ENCODE measurements at places on chromosomes 2 and 18. TPM values are rescaled to one million over a fixed set of nuclear protein-coding genes. Genes with fewer than 3 reads are reported as not detected.

GRCh38 chr2:177599139-177599688 is 206.6 kb downstream of the AGPS start:
- peaks cover 5% of the 10 kb centered on the region for H3K4me1 ChIP-seq
- no peaks in the 10 kb centered on the region for H3K36me3 ChIP-seq
- H3K27me3 ChIP-seq: no peaks in the 10 kb centered on the region
- H3K27ac ChIP-seq: no peak overlapping the region

Gene FOXD4L1
- total RNA-seq: 0.15 TPM

GRCh38 chr18:74589021-74589420 is 8.6 kb upstream of the ZNF407 start:
- H3K4me1 ChIP-seq: no peaks in the 10 kb centered on the region
- DNase-seq: no peak
- no peaks in the 10 kb centered on the region for H3K36me3 ChIP-seq
- H3K27ac ChIP-seq: no peak overlapping the region
- peaks cover 18% of the 10 kb centered on the region for H3K27me3 ChIP-seq

Gene ANO7
- total RNA-seq: 8.1 TPM

Gene GALNT13
- 6.0 TPM for total RNA-seq

- H3K27me3 ChIP-seq: no peaks in the 10 kb centered on the region
- H3K4me3 ChIP-seq: no peak overlapping the region
Measured at GRCh38 chr2:165893556-165893955, 60.0 kb downstream of the TTC21B start.

- no peak for DNase-seq
- H3K27me3 ChIP-seq: no peaks in the 10 kb centered on the region
- no peaks in the 10 kb centered on the region for H3K4me1 ChIP-seq
- no peak overlapping the region for H3K4me3 ChIP-seq
- H3K27ac ChIP-seq: no peak overlapping the region
Measured at GRCh38 chr2:101847661-101848339, 144.0 kb upstream of the IL1R2 start.

DNA sequence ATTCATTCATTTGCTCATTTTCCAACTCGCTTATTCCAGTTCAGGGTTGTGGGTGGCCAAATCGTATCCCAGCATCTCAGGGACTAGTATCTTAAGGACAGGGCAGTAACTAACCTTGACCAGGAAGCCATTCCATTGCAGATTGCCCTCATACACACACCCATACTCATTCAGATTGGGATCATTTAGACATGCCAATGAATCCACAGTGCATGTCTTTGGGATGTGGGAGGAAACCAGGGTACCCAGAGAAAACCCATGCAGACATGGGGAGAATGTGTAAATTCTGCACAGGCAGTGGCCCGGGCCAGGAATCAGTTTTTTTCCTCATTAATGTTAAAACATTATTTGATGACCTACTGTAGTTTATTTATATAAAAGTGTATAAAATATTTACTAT is 150.7 kb downstream of the USP34 start:
- no peaks in the 10 kb centered on the region for H3K27me3 ChIP-seq
- H3K36me3 ChIP-seq: peaks cover 54% of the 10 kb centered on the region
- no peaks in the 10 kb centered on the region for H3K4me1 ChIP-seq
- no peak for DNase-seq

DNA sequence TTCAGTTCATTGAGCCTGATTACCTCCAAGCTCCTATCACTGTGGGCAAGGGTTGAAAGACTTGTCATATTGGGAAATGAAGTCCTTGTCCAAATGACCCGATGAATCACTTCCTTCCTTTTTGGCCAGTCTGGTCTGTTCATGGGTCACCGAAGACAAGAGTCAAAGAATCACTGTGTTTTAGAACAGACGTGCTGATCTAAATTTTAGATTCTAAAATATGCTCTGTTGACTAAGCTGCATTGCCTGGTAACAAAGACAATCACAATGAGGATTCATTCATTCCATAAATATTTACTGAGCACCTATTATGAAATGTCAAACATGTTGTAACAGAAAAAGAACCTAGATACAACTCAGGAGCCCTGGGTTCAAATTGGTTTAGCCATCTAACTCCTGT is 99.4 kb upstream of the RND3 start:
- no peaks in the 10 kb centered on the region for H3K4me1 ChIP-seq
- no peak overlapping the region for H3K27ac ChIP-seq
- H3K36me3 ChIP-seq: no peaks in the 10 kb centered on the region

Gene NPAS2
- total RNA-seq: 1.1 TPM

Gene BIN1
- total RNA-seq: 41.7 TPM

- peaks cover 3% of the 10 kb centered on the region for H3K4me1 ChIP-seq
- peak overlapping the region; percentile 57 for H3K27ac ChIP-seq
- H3K36me3 ChIP-seq: no peaks in the 10 kb centered on the region
- peak; percentile 82 for DNase-seq
Measured at GRCh38 chr18:75455249-75456198, 28.0 kb upstream of the SMIM21 start.

DNA sequence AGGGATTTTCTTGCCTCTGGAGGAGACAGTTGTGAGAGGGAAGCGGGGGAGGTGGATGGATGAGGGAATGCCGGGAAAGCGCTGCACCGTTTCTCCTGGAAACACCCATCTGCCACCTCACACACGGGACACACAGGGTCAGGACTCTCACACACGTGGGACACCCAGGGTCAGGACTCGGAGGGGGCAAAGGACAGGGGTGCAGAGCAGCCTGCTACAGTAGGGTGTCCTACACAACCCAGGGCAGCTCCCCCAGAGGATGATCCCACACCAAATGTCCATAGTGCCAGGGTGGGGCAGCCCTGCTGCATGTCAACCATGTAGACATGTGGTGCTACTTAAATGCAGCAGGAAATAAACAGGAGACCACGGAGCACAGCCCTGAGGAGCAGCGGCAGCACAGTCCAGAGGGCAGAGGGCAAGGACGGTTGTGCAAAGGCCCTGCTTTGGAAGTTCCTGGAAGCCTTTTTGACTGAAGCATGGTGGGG is 5.1 kb downstream of the RAMP1 start:
- DNase-seq: no peak
- H3K27ac ChIP-seq: no peak overlapping the region
- H3K4me3 ChIP-seq: no peak overlapping the region
- H3K36me3 ChIP-seq: no peaks in the 10 kb centered on the region
- peaks cover 26% of the 10 kb centered on the region for H3K27me3 ChIP-seq

Gene CDCA7
- 101 TPM for total RNA-seq

GRCh38 chr2:11764359-11764758 is 17.9 kb downstream of the LPIN1 start:
- H3K4me3 ChIP-seq: no peak overlapping the region
- H3K36me3 ChIP-seq: peaks cover 36% of the 10 kb centered on the region

- no peak overlapping the region for H3K4me3 ChIP-seq
- no peaks in the 10 kb centered on the region for H3K36me3 ChIP-seq
- H3K27ac ChIP-seq: no peak overlapping the region
- H3K4me1 ChIP-seq: peaks cover 11% of the 10 kb centered on the region
- peaks cover 21% of the 10 kb centered on the region for H3K27me3 ChIP-seq
Measured at GRCh38 chr18:44627280-44627679, 53.4 kb upstream of the SETBP1 start.

DNA sequence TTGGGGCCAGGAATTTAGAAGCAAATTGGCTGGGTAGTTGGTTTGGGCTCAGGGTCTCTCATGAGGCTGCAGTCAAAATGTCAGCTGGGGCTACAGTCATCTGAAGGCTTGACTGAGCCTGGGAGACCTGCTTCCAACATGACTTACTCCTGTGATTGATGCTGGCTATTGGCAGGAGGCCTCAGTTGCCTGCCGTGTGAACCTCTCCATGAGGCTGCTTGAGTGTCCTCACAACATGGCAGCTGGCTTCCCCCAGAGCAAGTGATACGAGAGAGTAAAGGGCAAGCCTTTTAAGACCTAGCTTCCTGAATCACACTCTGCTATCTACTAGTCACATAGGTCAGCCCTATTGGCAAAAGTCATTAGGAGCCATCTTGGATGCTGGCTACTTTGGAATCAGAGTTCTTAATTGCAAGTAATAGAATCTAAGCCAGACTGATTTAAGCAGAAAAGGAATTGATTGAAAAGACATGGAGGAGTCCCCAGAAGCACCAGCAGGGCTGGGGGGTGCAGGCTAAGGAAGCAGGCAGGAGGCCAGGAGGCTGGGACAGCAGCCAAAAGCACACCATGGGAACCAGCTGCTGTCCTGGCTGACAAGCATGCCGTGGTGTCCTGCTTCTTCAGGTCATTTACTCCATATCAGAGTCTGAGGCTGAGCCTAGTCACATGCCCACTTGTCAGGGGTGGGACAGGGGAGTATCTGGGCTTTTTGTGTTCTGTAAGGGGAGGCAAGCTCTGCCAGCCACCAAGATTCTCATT is 7.8 kb upstream of the GIGYF2 start:
- DNase-seq: peak; percentile 31
- H3K4me1 ChIP-seq: no peaks in the 10 kb centered on the region
- H3K27ac ChIP-seq: no peak overlapping the region
- H3K4me3 ChIP-seq: no peak overlapping the region
- no peaks in the 10 kb centered on the region for H3K27me3 ChIP-seq

Gene RGPD3
- 0.25 TPM for total RNA-seq

Gene BMP10
- not detected for total RNA-seq

- peak overlapping the region; percentile 59 for H3K4me3 ChIP-seq
- no peak overlapping the region for H3K27ac ChIP-seq
- peaks cover 23% of the 10 kb centered on the region for H3K36me3 ChIP-seq
- no peaks in the 10 kb centered on the region for H3K27me3 ChIP-seq
- DNase-seq: no peak
- H3K4me1 ChIP-seq: no peaks in the 10 kb centered on the region
Measured at GRCh38 chr18:13703899-13704298, 22.5 kb downstream of the FAM210A start.

DNA sequence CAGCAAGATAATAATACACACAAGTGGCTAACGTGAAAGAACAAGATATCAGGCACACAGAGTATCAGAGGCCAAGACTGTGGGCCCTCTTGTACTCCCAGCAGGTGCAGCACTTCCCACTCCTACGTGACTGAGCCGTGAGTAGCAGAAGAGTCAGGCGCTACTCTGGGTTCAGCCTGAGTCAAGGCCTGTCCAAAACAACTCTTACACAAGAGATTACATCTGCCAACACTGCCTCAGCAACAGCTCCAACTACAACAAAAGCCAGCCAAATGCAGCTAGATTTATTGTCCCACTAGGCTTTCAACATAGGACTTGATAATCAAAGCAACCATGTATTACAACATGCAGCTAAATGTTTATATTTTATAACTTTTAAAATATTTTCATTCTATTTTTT is 56.2 kb downstream of the ITSN2 start:
- DNase-seq: no peak
- H3K4me1 ChIP-seq: no peaks in the 10 kb centered on the region

DNA sequence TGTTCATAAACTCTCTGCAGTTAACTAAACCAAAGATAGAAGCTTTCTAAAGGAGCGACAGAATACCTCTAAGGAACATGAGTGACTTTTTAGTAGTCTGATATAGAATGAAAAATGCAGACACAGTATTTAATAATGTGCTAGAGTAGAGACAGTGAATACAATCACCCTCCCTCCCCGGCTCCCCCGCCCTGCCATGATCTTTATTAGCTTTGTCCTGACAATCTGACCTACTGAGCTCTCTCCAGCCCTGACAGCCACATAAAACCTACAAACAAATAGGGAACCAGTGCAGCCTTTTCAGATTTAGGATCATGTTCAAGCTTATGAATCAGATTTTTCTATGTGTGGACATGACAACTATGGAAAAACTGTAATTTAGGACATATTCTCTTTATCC is 777.6 kb upstream of the FANCL start:
- H3K27me3 ChIP-seq: no peaks in the 10 kb centered on the region
- no peak for DNase-seq
- no peaks in the 10 kb centered on the region for H3K36me3 ChIP-seq
- H3K4me3 ChIP-seq: no peak overlapping the region

GRCh38 chr2:25324905-25325592 is 16.7 kb downstream of the DNMT3A start:
- no peak overlapping the region for H3K27ac ChIP-seq
- no peaks in the 10 kb centered on the region for H3K27me3 ChIP-seq
- no peak overlapping the region for H3K4me3 ChIP-seq
- DNase-seq: no peak
- no peaks in the 10 kb centered on the region for H3K36me3 ChIP-seq

GRCh38 chr18:39607034-39607433 is 2041.4 kb upstream of the CELF4 start:
- no peaks in the 10 kb centered on the region for H3K36me3 ChIP-seq
- no peak overlapping the region for H3K27ac ChIP-seq
- no peak for DNase-seq
- no peaks in the 10 kb centered on the region for H3K4me1 ChIP-seq
- no peaks in the 10 kb centered on the region for H3K27me3 ChIP-seq

Gene ZC3H6
- 26.4 TPM for total RNA-seq

DNA sequence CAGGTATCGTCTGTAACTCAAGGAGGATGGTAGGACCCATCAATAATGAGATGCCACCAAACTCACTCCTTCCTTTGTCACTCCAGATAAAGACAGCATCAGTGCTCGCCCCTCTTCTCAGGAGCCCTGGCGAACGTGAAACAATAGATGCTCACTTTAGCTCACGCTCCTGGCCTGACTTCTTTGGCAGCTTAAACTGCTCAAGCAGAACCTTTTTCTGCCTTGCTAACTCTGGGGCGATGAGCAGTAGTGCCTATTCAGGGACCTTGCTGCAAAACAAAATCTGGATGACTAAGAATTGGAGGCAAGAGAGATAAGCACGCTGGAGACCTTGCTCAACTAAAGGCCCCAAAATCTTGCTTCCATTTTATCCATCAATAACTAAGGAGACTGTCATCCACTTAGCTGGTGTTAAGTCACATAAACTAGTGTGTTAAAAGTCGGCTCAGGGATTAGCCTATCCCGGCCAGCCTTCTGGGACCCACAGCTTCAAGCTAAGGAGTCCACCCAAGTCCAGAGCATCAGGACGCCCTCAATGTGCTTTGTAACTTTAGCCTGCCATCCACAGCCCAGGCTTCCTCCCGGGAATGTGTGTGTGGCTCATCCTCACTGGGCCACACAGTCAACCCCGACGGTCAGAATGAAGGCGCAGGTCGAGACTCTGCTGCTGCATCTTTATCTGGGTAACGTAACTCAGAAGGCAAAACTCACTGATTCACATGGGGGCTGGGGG is 38.9 kb downstream of the ZNF516 start:
- DNase-seq: peak; percentile 48
- peaks cover 33% of the 10 kb centered on the region for H3K4me1 ChIP-seq
- no peak overlapping the region for H3K27ac ChIP-seq
- peaks cover 6% of the 10 kb centered on the region for H3K36me3 ChIP-seq
- no peaks in the 10 kb centered on the region for H3K27me3 ChIP-seq
- H3K4me3 ChIP-seq: no peak overlapping the region

DNA sequence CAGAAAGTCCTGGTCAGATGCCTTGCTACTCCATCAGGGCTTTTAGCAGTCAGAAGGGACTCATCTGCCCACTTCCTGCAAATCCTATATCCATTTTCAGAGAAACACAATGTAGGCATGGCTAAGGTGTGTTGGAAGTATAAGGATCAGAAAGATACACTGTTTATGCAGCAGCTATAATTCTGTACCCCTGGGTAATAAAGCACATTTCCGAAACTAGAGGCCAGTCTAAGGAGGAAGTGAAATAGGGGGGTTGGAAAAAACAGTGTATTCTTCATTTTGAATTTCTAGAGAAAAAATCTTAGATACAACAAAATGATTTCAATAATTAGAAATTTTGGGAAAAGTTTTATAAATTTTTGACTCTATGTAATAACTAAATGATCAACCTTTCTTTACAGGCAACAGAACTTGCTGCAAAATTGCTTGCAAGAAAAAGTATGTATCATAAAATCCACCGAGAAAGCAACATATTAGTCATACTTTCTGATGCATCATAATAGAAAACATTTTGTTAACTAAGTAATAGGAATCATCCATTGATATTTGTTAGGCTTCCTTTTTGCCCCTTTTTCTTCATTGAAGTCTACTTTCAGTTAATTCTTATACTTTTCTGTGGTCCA is 47.4 kb downstream of the FSIP2 start:
- no peak overlapping the region for H3K27ac ChIP-seq
- no peaks in the 10 kb centered on the region for H3K4me1 ChIP-seq
- H3K36me3 ChIP-seq: no peaks in the 10 kb centered on the region
- no peak for DNase-seq
- no peak overlapping the region for H3K4me3 ChIP-seq

Gene AQP12A
- not detected for total RNA-seq
